ENCODE measurements at places on chromosomes 16 and 17.
A peak's percentile ranks its signal among the peaks of the same experiment; 100 is the strongest.

GRCh38 chr16:87850009-87851006 lies 19.0 kb downstream of the SLC7A5 start:
- DNase-seq, result peak; percentile 73

DNA sequence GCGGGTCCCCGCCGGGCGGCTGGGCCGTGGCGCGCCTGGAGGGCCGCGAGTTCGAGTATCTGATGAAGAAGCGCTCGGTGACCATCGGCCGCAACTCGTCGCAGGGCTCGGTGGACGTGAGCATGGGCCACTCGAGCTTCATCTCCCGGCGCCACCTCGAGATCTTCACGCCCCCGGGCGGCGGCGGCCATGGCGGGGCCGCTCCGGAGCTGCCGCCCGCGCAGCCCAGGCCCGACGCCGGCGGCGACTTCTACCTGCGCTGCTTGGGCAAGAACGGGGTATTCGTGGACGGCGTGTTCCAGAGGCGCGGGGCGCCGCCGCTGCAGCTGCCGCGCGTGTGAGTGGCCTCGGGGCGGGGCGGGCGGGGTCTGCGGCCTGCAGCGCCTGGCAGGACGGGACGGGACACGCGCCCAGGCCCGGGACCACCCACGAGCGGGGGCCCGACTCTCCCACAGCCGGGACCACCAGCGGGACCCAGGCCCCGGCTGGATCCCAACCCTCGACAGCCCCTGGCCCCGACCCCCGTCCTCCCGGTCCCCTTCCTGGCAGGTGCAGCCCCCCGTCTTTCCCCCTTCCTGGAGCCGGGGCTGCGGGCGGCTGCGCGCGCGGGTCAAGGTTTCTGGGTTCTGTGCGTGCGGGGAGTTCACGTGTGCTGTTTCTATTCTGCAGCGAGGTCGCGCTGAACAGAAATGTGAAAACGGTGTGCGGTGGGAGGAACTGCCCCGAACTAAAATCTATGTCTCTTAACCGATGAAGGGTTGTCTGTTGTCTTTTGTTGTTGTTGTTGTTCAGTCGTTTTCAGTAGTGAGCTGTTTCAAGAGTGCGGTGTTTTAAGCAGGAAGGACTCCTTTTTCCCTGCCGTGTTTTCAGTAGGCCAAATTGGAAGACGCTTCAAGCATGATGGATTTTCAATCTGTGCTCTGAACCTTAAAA lies 705 bp downstream of the FOXK2 start:
- DNase-seq, result peak; percentile 70

DNA sequence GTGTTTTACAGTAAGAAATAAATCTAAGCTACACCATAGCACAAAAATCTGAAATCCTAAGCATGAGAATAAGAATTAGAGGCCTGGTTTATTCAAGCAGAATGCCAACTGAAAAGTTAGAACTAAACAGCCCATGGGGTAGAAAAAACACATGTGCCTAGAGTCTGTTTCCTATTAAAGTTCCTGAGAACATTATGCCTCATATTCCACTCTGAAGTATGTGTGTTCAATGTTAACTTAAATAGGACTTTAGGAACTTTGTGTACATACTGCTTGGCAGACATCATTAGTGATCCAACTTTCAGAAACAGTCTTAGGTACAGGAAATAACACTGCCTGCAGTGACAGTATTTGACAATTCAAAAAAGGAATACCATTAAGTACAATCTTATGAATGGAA lies 18.2 kb downstream of the HEATR6 start:
- no peak for DNase-seq

- DNase-seq, result no peak
Measured at GRCh38 chr16:77063676-77064016, 127.3 kb upstream of the MON1B start.

GRCh38 chr16:21208446-21209230 lies 2.7 kb downstream of the ZP2 start:
- DNase-seq, result no peak

GRCh38 chr16:23114131-23114904 lies 34.9 kb downstream of the USP31 start:
- no peak for DNase-seq

- DNase-seq, result no peak
Measured at GRCh38 chr17:66748578-66748977, 86.3 kb upstream of the CACNG5 start.

- DNase-seq, result no peak
Measured at GRCh38 chr16:53546988-53547391, 44.0 kb upstream of the AKTIP start.

- no peak for DNase-seq
Measured at GRCh38 chr16:72389791-72390190, 217.8 kb upstream of the PMFBP1 start.

DNA sequence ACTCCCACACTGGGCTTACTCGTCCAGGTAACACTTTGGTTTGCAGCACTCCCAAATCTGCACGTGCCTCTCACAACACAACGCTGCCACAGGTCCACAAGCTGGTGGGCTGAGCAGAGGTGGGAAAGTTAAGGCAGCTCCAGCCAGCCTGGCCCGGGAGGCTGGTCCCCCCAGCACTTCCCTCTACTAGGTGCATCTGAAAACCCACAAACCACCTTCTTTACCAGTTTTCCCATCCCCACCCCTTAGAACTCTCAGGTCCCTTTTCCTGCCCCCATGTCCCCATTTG lies 1.4 kb upstream of the GAA start:
- DNase-seq, result no peak

DNA sequence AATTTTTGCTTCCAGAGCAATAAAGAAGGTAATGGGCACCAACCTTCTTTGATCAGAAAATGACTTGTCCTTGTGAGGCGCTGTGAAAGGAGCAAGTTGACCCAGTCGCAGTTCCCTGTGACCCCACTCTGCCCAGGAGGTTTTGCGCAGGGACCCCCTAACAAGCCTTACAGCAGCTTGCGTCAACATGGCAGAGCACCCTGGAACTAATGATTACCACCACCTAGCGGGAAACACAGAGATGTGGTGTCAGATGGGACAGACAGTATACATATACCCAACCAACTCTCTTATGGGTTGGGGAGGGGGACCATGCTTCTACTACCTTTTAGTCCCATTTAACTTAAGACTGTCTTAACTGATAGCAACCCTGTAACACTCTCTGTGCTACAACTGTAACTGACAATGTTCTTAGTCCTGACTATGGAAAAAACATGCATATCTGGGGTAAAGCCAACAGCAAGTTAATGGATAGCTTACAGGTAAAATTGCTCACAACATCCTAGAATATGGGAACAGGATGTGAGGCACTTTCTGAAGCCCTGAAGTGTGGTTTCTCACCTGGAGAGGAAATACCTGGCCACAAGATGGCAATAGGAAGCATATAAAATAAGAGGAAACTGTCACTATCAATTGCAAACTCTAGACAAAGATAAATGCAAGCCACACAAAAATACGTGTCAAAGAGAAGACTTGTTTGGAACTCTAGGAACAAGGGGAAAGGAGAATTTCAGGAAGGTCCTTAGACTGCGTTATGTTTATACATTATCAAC lies 3.0 kb downstream of the KARS1 start:
- peak; percentile 40 for DNase-seq

DNA sequence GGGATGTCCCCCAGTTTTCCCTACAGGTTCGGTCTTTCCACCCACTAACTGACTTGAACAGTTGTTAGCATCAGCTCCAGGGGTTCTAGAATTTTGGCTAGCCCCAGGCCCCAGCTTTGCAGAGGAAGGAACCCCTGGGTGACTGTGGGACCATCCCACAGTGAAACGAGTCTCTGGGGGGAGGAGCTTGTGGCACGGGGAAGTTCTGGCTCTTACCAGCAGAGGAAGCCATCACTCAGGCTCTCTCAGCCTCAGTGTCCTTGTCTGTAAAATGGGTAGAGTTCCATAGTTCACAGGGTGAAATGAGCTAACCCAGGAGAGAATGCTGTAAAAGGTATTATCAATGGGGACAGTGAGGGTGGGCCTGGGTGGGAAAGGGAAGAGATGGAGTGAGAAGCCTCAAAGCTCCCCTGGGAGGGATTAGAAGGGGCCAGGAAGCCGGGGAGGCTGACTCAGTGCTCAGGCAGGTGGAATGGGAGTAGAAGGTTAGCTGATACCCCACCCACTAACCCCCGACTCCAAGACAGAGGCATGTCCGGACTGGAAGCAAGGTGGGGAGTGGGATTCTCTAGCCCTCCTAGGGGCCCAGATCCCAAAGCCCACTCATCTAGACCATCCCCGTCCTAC lies 30.9 kb upstream of the CDC42EP4 start:
- no peak for DNase-seq

- no peak for DNase-seq
Measured at GRCh38 chr17:83123896-83124801, 44.7 kb downstream of the METRNL start.

DNA sequence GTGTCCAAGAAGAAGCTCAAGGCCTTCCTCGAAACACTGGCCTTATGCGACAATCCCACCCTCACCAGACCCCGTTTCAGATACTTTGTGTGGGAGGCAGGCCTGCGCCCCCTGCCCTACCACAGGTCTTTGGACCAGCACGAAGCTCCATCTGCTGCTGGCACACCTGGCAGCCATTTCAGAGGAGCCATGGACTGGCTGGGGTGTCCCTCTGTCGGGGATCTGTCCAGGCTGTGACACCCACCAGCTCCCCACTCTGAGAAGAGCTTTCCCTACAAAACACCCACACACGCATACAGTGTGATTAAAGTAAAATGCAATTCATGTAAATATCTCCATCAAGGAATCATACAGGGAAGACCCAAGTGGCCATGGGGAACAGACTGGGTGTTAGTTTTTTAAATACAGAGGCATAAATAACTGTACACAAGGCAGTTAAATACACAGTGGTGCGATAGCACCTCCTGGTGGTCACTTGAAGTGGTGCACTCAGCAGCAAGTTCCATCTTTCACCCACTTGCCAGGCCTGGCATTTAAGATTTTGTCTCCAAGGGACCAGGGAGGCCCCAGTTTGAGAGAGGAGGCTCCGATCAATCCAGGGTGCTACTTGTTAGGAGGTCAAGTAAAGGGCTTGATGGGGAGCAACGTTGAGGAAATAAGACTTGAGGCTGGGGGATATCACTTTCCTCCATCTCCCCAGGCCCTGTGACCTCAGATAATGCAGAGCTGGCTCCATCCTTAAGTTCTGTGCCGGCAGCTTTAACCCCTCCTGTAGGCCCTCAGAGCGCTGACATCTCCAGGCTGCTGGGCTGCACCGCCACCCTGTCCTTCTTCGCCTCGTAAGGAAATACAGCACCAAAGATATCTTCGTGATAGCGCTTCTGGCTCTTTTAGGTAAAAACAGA lies 43.6 kb downstream of the NOS2 start:
- peak; percentile 58 for DNase-seq

DNA sequence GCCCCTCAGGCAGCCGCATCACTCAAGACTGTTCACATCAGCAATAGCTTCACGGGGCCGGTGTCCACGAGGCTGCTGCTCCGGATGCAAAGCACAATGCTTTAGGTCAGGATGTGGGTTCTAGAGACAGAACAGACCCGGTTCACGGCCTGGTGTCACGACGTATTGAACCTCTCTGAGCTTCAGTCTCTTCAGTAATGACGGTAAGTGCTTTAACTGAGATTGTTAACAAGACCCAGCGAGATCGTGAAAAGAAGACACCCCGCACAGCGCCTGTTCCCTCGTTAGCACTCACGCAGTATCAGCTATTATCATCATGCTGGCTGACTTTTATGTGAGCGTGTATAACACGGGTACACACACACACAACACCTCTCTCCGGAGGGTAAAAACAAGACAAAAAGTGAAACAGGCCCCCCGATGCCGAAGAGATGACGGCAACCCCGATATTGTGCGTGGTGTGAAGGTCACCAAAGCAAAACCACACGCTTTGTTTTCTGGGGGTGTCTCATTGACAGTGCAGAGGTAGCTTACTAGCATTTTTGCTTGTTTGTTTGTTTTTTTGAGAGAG lies 21.4 kb upstream of the ABR start:
- DNase-seq, result peak; percentile 55

DNA sequence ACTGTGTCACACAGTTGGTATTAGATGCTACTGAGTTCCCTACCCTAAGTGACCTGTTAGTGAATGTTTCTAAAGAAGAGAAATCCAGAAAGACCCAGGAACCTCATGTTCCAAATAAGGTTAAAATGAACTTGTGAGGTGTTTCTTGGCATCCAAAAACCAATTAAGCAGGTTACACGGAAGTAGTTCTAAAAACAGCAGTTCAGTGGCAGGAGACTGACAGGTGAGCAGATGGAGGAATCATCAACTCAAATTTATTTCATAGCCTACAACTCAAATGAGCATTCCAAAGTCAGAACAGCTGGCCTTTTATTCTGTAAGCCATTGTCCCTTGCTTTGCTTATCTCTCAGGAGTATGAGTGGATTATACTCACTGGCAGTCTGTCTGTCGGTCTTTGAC lies 188.3 kb downstream of the IRX3 start:
- DNase-seq, result no peak

- no peak for DNase-seq
Measured at GRCh38 chr17:75019146-75019545, 6.7 kb downstream of the MRPL58 start.

DNA sequence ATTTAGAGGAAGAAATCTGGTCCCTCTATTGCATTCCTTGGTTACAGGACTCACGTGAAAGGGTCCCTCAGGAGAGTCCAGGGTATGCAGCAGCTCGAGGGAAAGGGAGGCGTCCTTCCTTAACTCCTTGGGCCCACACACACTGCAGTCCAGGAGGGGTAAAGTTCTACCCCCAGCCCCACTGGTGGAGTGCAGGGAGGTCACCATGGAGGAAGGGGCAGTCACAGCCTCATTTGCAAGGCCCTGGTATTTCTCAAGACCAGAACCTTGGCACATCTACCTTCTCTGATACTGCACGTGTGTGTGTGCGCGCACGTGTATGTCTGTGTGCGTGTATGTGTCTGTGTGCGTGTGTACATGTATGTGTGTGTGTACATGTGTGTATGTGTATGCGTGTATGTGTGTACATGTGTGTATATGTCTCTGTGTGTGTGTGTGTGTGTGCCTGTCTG lies 11.1 kb downstream of the HIC1 start:
- DNase-seq, result no peak

DNA sequence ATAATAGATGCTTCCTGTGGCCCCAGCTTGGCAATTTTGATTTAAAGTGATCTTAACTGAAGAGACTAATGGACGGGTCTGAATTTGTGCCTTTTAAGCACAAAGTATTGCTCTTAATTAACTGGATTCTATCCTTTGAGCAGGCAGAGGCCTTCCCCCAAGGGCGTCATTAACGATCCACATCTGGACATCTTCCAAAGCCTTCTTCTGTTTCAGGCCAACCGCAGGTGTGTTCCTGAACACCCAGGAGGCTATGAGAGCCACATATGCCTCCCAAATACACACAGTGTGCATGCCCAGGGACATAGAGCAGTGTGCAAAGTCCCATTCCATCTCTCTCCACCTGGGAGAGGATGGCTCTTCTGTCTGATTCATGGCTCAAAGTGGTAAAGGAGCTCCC lies 42.3 kb downstream of the MAPT start:
- DNase-seq, result no peak

DNA sequence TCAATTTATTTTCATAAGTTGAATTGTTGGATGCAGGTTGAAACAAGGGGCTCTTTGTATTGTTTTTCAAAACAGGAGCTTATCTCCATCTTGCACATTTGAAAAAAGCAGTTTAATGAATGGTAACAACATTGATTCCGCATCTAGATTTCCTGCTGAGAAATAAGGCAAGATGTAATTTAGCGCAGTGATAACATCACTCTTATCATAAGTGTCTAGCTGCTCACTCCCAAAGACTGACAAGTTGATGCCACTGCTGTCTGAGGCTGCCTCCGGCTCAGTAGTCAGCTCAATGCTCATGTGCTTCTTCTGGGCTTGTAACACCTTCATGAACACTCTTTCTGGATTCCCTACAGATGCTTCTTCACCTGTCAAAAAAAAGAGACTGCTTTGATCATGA lies 92.4 kb downstream of the KPNA2 start:
- no peak for DNase-seq

Data from B cell (primary cell).